Esophagus squamous epithelium (tissue), 5 donors: ENCODE measurements at places on chromosomes 12 and 14.

DNA sequence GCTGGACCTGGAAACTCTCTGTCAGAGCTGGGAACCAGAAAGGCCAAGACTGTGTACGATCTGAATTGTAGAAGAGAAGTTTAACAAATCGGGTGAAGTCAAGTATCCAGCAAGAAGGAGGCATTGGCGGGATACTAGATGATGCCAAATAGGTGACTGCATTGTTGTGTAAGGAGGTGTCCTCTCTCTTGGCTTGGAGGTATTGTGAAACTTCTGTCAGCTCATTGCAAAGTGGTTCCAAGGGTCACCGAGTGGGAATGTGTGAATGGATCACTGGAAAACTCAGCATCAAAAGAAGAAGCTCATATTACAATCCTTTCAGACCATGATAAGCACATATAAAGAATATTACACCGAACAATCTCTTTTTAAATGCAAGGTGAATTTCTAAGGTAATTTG, 11.7 kb downstream of the NAV3 start:
- DNase-seq = no peak

DNA sequence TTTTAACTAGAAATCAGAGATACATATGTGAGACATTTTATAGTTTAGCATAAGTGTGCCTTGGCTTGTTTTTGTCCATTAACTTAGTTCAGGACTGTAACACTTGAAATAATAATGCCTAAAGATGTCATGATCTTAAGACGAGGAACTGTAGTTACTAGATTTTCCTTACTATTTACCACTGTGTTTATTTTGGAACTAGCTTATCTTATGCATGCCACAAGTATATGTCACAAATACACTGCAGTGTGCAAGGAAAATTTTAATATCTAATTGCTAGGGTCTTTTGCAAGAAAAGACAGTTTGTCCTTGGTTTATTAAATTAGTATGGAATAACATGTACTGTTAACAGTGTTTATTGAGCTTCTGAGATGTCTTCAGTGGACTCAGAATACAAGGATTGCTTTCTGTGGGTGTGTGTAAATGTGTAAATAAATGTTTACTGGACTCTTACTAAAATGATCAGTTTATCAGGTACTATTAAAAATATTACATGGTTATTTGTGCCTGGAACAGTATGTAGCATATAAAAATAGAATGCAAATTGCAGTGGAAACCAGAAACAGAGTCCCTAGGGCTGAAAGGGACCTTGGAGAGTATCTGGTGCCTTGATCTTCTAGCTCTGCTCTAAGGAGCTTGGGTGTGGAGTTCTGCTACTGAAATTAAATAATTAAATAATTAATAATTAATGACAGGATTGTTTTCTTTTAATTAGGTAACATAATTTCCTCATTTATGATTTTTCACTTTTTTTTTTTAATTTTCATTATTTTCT, 58.1 kb downstream of the FGD4 start:
- DNase-seq = no peak

DNA sequence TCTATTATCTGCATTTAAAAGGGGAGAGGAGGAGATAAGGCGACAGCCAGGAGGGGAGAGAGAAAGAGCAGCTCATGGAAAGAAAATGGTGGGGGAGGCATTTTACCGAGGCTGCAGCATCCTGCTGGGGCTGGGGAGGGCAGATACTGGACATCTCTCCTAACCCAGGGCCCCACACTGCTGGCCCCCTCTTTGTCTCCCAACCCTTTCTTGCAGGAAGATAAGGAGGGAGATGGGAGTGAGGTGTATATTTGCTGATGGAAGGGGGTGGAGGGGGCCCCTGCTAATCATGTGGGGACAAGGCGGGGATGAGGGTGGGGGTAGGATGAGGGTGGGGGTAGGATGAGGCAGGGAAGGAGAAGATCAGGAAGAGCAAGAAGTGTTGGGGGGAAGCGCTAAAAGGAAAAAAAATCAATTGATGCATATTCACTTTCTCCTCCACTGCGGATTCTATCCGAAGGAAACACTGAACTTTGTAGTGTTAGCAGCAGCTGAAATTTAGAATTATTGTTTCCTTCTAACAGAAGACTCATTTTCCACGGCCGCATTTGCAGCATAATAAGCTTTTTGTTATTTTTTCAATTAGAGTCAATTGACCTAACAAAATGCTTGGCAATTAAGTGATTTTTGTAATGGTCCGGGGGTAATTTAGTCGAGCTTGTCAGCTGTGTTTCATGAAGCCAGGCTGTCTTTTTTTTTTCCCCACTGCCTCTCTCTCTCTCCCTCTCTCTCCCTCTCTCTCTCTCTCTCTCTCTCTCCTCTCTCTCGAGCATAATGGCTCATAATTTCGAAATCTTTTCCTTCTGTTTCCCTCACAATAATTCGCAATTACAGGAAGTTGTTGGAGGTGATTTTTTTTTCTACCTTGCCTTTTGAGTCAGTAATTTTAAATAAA, 1134.6 kb downstream of the BCL11B start:
- DNase-seq = no peak

DNA sequence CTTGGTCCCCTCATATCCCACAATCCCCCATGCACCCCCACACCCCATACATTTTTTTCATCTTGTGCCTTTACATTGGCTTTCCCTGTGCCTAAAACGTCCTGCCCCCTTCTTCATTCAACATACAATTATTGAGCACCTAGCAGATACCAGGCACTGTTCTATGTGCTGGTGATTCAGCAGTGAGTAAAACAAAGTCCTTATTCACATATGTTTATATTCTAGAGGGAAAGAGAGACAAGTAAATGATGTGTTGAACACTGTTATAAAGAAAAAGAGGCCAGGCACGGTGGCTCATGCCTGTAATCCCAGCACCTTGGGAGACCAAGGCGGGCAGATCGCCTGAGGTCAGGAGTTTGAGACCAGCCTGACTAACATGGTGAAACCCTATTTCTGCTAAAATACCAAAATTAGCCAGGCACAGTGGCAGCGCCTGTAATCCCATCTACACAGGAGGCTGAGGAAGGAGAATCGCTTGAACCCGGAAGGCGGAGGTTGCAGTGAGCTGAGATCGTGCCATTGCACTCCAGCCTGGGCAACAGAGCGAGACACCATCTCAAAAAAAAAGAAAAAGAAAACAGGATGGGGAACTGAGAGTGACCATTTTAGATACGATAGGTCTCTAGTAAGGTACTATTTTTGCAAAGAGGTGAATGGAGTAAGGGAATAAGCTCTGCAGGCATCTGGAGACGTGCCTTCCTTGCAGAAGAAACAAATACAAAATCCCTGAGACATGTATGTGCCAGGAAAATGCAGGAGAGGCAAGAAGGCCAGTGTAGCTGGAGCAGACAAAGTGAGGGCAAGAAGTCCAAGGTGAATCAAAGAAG, 12.2 kb downstream of the SLC7A7 start:
- DNase-seq = no peak

- no peak for DNase-seq
Observed at GRCh38 chr14:58639842-58640484, 2.2 kb downstream of the DACT1 start.

GRCh38 chr12:116287842-116288301, 10.4 kb upstream of the MED13L start:
- no peak for DNase-seq
